ENCODE measurements at places on chromosomes 1 and 21.

- DNase-seq = no peak
These were observed 37.4 kb downstream of the VANGL1 start for GRCh38 chr1:115679141-115679611.

DNA sequence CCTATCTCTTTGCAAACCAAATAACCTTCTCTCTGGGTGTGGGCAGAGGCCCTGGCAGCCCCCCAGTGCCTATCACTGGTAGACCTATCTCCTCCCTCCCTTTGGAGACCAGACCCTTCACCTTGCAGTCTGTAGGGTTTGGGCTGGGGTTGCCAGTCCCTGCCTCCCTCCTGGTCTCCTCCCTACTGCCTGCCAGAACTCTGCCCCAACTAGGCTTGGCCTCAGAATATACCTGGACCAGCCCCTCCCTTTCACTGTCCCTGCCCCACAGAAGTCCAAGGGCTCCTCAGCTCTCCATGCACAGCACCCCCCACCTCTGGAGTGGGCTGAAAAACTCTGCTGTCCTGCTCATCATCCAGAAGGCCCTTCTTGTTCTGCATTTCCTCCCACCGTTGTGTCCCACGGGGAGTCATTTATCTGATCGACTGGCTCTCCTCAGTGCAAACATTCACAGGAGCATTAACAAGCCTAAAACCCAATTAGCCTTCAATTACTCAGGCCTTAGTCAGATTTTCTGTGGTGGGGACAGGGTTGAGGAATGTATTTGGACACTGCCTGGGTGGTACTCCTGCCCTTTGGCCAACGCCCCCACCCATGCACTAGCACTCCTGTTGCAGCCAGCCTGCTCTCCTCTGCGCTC lies 27.7 kb upstream of the DMBX1 start:
- DNase-seq = no peak

- no peak for DNase-seq
These were observed 11.3 kb downstream of the BTG2 start for GRCh38 chr1:203316626-203317093.

DNA sequence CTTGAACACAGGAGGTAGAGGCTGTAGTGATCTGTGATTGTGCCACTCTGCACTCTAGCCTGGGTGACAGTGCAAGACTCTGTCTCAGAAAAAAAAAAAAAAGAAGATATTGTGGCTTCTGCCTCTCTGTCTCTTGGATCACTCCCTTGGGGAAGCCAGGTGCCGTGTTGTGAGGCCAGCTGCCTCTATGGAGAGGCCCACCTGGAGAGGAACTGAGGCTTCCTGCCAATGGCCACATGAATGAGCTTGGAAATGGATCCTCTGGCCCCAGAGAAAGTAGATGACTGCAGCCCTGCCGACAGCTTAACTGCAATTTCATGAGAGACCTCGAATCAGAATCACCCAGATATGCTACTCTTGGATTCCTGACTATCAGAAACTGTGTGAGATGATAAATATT lies 19.7 kb upstream of the AK2 start:
- DNase-seq = no peak

- DNase-seq = no peak
These were observed 13.5 kb upstream of the TNFRSF1B start for GRCh38 chr1:12153181-12153785.

GRCh38 chr1:234467821-234468220 lies 11.2 kb downstream of the TARBP1 start:
- DNase-seq = no peak

DNA sequence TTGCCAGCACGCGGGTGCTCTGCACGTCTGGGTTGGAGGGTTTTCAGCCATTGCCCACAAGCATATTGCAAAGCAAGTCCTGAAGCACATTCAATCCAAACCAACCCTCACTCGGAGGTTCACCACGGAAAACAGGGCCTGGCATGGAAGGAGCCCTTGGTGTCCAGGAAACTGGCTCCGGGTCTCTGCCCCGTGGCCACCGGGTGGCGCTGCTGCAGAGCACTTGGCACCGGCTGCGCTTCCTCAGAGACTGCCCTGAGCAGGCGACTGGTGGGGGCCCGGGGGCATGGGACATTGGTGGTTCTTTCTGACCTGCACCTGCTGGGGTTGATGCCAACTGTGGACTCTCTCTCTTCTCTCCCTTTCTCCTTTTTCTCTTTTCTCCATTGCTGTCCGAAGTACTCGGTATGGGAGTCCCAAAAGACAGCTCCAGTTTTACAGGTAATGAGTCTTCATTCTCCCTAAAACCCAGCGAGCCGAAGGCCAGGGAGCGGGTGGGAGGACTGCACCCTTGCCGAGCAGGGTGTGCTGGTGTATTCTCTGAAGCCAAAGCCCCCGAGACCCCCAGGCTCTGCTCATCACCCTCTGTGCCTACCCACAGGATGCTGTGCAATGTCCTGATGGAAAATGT lies 4.1 kb upstream of the KCNAB2 start:
- no peak for DNase-seq

DNA sequence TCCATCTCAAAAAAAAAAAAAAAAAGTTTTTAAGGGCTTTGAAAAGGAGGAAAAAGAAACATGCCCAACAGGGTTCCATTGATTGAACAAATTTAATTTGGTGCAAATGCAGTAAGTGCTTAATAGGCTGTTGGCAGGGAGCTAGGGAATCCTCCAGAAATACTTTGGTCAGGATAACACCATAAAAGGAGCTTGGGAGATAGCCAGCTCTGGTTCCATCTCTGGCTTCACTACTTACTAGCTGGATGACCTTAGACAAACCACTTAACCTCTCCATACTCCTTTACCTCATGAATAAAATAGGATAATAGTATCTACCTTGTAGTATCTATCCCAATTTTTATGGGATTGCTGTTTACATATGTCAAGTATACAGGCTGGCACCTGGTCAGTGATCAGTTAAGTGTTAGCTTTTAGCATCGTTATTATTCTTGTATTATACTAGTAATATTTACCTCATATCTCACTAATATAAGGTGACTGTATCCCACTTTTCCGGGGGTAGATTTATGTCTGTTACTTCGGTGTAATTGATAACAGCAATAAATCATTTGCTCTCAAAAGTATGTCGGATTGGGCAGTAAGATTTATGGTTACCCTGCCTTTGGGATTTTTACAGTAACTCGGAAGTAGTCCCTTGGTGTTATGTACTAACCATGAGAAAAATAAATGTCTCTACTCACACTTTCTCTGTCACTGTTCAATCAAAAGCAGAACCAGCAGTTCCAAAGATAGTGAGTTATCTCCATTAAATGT lies 36.4 kb downstream of the BTG3 start:
- no peak for DNase-seq

- DNase-seq = no peak
These were observed 1152.2 kb upstream of the ADGRL4 start for GRCh38 chr1:80158771-80159170.

DNA sequence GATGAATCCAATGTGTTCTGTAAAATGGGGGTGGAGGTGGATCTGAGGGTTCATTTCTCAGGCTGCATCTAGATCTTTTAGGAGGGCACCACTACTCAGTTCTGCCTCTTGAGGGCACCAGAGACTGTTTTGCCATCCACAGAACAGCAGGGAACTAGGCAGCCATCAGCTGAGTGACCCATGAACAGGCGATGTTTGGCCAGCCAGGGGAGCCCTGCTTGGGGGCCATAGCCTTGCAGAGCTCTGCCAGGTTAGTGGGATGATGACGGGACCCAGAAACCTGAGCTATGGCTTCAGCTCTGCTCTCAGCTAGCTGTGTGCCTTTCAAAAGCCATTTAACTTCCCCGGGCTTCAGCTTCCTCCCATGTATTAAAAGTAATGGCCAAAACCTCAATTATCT lies 13.4 kb upstream of the NOS1AP start:
- DNase-seq = peak; percentile 70
